Psoas muscle (tissue), 8 donors: ENCODE measurements at places on chromosomes 7 and 10.

DNA sequence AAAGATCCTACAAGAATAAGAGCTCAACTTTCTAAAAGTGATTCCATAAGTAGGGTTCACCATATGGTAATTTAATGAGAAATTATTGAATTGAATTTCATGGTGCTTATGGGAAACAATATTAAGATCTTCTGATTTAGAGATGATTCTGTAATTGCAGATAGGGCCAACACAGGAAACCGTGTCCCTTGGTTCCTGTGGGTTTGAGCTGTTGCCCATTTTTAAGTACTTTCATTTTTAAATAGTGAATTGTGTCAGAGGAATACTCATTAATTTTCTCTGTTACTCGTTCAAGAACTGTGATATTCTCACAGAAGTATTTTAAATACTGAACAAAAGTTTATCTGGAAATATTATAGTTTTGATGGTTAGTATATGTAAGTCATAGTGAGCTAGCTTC, 129.2 kb downstream of the SRI start:
- DNase-seq: no peak

- no peak for DNase-seq
Observed at GRCh38 chr7:92765725-92766124, 70.6 kb downstream of the CDK6 start.

DNA sequence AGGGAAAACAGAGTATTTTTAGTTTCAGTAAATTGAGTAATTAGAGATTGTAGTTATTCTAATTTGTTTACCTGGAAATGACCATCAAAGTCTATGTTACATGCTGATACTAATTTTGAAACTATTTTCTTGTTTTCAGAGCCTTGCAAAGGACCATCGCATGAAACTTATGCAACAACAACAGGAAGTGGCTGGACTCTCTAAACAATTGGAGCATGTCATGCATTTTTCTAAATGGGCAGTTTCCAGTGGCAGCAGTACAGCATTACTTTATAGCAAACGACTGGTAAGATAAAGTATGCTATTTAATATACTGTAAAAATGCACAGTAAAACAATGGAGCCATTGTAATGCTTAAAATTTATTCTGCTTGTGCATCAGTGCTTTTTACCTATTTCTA, 78.5 kb downstream of the TRIM24 start:
- DNase-seq: no peak

GRCh38 chr7:24227603-24228359, 56.2 kb upstream of the NPY start:
- DNase-seq: no peak

- no peak for DNase-seq
Observed at GRCh38 chr7:23357190-23358093, 58.3 kb downstream of the MALSU1 start.

- DNase-seq: no peak
Observed at GRCh38 chr10:108791030-108791429, 1132.3 kb downstream of the XPNPEP1 start.
